Occipital lobe (tissue), 3 donors: ENCODE measurements at places on chromosomes 3 and 15.

GRCh38 chr15:51887887-51888592 is 58.6 kb downstream of the TMOD3 start:
- DNase-seq: no peak

GRCh38 chr3:56915966-56916586 is 114.3 kb upstream of the ARHGEF3 start:
- no peak for DNase-seq

DNA sequence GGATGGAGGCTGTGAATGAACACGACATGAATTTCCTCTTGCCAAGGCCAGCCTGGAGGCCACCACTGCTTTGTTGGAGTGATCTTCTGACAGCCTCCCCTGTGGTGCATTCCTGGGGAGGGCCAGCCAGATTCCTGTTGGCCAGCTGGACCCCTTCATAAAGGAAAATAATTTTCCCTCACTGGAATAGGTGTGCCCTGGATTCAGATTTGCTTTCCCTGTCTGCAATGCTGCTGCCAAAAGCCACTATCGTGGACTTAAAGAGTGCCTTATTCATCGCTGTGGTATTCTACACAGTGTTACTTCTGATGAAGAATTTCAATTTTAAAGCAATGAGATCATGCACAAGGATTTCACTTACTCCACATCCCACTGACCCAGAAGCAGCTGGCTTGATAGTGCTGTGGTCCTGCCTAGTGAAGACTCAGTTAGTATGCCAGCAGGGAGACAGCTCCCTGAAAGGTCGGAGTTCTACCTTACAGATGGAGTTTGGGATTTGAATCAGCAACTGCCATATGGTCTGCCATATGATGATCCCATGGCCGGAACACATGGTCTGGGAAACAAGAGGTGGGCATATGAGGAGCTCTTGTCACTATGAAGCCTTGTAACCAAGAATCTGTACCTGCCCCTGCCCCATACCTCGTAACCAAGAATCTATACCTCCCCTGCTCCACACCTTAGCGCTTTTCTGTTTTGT is 145.2 kb downstream of the KLF13 start:
- DNase-seq: no peak

DNA sequence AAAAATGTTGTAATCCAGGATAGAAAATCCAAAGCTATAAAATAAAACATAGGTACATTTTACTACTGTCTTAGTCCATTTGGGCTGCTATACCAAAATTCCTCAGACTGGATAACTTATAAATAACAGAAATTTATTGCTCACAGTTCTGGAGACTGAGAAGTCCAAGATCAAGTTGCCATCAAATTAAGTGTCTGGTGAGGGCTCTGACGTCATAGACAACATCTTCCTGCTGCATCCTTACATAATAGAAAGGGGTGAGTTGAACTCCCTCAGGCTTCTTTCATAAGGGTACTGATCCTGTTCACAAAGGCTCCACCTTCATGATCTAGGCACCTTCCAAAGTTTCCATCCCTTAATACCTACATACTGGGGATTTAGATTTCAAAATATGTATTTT is 826.8 kb downstream of the NTRK3 start:
- DNase-seq: no peak

- DNase-seq: no peak
Observed at GRCh38 chr3:123392871-123393620, 55.8 kb downstream of the ADCY5 start.

DNA sequence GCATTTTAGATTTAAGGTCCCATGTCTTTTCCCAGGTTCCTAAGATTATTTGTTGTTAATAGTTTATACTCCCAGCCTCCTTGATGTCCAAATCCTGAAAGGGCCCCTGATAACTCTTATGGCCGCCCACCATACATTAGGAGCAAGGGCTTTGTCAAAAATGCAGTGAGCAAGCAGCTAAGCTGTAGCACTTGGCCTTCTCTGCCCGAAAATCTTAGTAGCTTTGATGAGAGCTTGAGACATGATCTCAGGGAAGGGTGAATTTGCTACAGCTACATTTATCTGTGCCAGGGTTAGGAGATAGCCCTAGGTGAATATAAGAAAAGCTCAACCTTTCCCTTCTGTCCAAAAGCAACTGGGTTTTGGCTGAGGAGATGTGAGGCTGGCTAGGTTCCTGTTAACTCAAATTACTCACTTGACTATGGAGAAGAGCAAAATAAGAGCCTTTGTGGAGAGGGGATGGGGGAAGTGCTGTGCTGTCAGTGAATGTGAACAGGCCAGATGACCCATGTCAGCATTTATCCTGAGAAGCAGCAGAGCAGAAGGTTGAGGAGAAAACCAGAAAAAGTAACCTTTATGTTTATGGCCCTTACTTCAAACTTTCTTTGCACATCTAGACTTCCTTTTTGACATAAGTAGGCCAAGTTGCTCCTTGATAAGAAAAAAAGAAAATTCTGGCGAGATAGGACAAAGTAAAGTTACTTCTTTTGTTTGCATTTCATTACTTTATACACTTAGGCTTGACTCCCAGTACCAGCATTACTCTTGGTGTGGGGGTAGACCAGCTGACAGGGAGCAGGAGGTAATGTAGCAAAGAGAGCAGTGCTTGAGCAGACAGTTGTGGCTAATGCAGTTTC is 21.1 kb downstream of the MAPK6 start:
- peak; percentile 6 for DNase-seq

DNA sequence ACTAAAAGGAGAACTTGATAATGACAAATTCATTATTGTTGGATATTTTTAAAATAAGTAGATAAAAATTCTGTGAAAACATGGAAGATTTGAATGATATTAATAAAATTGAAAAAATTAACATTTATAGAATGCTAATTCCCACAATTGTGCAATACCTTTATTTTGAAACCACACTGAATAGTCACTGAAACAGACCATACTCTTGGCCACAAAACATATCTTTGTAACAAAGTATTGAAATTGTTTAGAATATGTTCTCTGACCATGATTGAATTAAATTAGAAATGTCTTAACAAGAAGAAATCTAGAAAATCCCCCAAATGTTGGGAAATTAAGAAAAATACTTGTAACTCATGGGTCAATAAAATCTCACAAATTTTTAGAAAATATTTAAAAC is 49.2 kb downstream of the ARHGAP11B start:
- no peak for DNase-seq

DNA sequence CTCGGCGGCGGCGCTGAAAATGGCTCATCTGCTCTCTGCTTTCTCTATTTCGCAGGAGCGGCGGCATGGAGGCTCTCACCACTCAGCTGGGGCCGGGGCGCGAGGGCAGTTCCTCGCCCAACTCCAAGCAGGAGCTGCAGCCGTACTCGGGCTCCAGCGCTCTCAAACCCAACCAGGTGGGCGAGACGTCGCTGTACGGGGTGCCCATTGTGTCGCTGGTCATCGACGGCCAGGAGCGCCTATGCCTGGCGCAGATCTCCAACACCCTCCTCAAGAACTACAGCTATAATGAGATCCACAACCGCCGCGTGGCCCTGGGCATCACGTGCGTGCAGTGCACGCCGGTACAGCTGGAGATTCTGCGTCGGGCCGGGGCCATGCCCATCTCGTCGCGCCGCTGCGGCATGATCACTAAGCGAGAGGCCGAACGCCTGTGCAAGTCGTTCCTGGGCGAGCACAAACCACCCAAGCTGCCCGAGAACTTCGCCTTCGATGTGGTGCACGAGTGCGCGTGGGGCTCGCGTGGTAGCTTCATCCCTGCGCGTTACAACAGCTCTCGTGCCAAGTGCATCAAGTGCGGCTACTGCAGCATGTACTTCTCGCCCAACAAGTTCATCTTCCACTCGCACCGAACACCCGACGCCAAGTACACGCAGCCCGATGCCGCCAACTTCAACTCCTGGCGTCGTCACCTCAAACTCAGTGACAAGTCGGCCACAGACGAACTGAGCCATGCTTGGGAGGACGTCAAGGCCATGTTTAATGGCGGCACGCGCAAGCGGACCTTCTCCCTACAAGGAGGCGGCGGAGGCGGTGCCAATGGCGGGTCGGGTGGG is 790 bp downstream of the SKOR1 start:
- DNase-seq: no peak

DNA sequence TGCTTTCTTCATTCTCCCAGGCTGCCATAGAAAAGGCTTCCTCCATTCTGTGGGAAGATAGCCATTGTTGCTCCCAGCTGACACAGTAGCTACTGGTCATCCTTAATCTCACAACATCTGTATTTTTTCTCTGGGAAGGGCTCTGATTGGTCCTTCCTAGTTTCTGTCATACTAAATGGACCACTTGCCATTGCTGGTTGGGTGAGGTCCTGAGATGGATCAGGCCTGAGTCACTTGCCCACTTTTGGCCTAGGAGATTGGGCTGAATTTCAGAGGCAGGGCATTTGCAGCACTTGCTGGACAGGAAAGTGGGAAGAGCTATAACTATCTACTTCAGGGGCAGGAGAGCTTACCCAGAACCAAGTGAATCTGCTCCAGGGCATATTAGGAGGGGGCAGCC is 106.5 kb upstream of the PROK2 start:
- no peak for DNase-seq

DNA sequence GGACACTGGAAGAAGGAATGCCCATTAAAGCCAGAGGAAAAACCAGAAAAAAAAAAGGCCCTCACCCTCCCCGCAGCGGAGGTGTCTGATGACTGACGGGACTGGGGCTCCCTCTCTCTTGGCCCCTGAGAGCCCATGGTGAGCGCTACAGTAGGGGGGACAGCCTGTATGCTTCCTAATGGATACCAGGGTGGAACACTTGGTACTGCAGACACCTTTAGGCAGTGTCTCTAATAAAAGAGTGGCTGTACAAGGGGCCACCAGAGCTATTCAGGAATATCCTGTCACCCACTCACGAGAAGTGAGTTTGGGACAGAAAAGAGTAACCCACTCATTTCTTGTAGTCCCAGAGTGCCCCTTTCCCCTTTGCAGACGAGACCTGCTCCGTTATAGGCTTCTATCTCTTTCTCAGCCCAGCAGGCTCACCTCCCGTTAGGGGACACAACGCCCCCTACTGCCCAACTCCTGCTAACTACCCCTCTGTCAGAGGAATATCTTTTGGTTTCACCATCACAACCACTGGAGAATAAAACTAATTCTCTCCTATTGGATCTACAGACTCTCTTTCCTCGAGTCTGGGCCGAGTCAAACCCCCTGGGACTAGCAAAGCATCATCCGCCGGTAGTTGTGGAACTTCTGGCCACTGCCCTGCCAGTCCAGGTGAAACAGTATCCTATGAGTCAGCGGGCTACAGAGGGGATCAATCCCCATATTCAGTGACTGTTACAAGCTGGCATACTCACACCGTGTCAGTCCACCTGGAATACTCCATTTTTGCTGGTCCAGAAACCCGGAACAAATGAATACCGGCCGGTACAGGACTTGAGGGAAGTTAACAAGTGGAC is 40.8 kb downstream of the ZBTB11 start:
- peak; percentile 4 for DNase-seq

- no peak for DNase-seq
Observed at GRCh38 chr3:10528046-10528445, 22.7 kb upstream of the ATP2B2 start.

DNA sequence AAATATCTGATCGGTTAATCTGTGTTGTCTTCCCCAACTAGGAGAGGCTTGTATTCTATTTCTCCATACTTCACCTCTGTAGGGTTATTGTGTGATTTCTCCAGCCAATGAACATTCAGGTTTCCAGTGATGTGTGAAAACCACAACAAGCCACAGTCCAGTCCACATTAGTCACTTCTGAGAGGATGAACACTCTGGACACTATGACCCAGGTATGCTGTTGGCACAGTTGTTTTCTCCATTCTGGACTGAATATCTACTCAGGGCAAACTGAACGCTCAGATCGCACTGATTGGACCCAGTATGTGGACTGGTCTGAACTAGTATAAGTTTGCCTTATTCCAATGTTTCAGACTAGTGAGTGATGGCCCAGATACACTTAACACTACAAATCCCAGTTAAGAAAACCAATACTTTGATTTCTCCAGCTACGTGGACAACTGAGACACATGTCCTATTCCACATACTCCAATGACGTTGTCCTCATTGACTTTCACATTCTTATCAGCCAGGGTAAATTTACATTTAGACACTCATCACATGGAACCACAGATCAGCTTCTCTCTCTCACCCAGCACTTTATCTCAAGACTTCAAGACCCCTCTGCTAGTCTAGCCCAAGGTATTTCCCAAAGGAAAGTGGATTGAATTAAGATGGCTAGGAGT is 587.4 kb upstream of the SGO1 start:
- no peak for DNase-seq

GRCh38 chr3:164200053-164200823 is 878.1 kb downstream of the SI start:
- no peak for DNase-seq

- peak; percentile 7 for DNase-seq
Observed at GRCh38 chr3:32947789-32948238, 3.6 kb upstream of the CCR4 start.

DNA sequence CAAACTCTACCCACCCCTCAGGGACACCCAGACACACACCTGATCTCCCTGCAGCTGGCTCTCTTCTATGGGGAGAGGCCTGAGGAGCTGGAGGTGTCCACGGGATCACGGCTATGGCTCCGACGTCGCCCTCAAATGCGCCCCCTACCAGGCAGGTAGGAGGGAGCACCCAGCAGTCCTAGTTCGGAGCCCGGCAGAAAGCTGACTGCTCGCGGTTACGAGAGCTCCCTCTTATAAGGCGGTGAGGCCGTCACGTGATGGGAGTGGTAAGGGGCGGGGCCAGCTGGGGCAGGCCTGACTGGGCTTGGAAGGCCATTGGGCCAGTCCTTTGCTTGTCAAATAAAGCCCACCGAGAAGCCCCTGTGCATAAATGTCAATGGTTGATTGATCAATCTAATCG is at the start of gene PRR20G:
PRR20G (minus strand) TSS at position 207 of the 400 bp plus-strand sequence. CDS start 681 bp downstream, outside the sequence.
- DNase-seq: no peak

DNA sequence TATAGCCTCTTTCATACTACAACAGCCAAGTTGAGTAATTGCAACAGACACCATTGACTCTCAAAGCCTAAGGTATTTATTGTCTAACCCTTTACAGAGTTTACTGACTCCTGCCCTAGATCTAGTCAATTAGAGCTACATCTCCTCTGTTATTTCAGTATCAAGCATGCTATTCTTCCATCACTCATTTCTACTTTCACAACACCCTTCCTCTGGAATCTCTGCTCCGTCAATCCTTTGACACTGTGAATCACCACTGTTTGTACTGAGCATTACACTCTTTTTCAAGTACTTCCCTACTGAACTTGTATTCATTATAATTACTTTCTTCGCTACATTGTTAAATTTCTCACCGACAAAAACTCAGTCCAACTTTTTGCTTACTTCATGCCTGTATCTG is 121.8 kb downstream of the ZNF609 start:
- DNase-seq: no peak

DNA sequence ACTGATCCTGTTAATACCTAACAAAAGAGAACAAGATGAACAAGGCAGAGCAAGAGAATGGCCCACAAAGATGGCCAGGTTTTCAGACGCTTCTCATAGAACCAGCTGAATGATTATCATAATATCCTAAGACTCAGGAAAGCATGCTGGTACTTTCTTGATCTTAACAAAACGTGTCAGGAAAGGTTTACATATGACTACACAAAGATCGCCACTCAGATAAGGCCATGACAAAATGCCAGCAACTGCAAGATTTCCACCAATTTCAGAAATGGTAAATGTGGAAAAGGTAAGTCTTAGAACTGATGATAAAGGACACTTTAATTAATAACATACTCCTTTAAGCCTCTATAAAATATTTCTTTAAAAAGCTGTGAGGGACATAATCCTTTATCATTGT is 108.8 kb downstream of the DLG1 start:
- no peak for DNase-seq
